HEK293T (cell line): ENCODE measurements at places on chromosomes 11 and 22.

DNA sequence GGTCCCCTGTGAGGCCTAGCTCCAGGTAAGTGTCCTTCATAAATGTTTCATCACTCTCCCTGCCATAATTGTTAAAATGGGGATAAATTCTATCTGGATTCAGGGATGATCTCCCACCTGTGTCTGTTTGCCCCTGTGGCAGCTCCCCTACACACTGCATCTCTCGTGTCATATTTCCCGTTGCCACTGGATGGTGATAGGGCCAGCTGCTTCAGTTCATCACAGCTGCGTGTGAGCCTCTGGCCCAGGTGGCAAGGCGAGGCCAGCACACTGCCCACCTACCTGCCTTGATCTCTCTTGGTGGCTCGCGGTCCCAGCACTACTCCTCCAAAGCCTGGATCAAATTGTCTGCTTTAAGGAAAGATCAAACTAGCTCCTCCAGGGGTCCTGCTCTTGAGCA, 187.4 kb downstream of the GRIK4 start:
- DNase-seq = no peak

- no peak for DNase-seq
Measured at GRCh38 chr11:111167666-111168065, 77.9 kb upstream of the POU2AF2 start.

DNA sequence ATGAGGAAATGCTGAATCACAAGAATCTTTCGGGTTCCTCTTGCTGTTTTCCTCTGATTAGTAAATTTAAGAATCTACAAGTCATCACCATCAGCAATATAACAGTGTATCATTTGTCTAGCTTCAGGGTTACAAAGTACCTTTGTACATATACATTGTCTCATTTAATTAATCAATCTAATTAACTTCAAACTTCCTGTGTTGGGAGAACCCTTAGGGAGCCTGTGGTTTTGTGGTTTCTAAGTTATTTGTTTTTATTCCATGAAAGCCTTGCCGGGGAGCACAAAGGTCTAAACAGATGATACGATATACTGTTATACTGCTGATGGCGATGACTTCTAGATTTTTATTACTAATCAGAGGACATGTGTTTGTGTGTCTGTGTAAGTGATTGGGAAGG, 41.0 kb downstream of the TIMP3 start:
- DNase-seq = no peak

DNA sequence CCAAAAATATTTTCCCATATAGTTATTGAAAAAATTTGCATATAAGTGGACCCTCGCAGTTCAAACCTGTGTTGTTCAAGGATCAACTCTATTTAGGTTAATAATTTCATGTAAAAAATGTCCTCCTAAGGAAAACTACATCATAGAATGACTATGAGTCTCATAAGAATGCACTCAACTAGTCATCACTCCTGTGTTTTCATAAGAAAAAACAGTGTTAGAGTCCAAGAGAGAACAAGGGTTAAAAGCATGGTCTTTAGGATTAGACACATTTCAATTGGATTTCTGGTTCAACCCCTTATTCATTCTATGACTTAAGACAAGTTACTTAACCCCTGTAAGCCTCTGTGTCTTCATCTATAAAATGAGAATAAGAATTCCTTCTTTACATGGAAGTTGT, 5.1 kb downstream of the PARVA start:
- DNase-seq = no peak
